ENCODE measurements at places on chromosomes 16 and 17.
A peak's percentile ranks its signal among the peaks of the same experiment; 100 is the strongest.

DNA sequence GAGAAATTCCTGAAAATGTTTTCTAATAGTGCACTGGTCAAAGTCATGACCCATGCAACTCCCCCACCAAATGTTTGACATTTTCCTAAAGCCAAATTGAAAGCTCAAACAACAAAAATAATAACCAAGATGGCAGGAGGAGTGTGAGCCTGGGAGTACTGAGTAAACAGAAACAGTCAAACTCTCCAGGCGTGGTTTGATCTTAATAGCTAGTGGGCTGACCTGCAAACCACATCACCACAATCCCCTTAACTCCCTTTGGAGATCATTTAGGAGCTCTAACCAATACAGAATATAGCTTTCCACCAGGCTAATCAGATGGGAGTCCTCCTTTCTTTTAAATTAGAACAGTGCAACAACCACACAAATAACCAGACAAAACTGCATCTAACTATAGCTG is 19.2 kb upstream of the MEIOC start:
- no peak overlapping the region for H3K4me3 ChIP-seq
- no peak overlapping the region for H3K27ac ChIP-seq
- H3K4me1 ChIP-seq: no peaks in the 10 kb centered on the region
- ATAC-seq: no peak
- H3K27me3 ChIP-seq: peaks cover 21% of the 10 kb centered on the region

DNA sequence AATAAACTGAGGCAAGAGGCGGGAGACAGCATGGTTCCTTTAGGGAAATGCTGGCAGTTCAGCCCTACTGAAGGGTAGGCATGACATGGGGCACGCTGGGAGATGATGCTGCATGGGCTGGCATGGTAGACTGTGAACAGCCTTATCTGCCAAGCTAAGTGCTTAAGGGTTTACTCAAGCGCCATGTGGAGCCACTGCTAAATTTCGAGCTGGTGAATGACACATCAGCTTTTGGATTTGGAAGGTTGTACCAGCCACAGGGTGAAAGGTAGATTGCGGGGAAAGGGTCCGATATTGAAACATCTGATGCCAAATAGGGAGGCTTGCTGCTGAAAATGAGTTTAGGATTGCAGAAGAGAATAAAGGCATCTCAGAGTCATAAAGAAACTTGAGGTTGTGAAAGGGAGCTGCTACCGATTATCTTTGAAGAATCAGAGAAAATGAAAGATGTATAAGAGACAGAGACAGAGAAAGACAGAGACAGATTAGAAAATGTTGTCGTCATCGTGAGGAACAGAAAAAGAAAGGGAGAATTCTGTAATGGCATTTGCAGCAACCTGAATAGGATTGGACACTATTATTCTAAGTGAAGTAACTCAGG is 16.3 kb downstream of the PIK3R5 start:
- peak overlapping the region; percentile 16 for H3K4me3 ChIP-seq
- peaks cover 29% of the 10 kb centered on the region for H3K36me3 ChIP-seq
- peaks cover 55% of the 10 kb centered on the region for H3K4me1 ChIP-seq
- H3K27me3 ChIP-seq: no peaks in the 10 kb centered on the region

GRCh38 chr17:80892019-80892855 is 99.4 kb upstream of the CHMP6 start:
- ATAC-seq: peak; percentile 91
- peaks cover 49% of the 10 kb centered on the region for H3K4me1 ChIP-seq
- no peaks in the 10 kb centered on the region for H3K27me3 ChIP-seq
- H3K27ac ChIP-seq: peak overlapping the region; percentile 86

DNA sequence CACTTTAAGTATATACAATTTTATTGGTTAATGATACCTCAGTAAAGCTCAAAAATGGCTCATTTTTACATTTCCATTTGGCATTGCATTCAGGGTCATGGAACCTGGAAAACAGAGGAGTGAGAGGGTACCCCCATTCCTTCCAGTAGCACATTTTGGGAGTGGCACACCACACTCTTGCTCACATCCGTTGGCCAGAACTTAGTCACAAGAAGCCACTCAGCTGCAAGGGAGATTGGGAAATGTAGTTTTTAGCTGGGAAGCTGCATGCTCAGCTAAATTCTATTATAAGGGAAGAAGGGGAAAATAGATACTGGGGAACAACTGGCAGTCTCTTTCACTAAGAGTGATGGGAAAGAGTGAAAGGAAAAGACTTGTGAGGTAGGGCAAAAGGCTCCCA is 102.5 kb upstream of the TMEM97 start:
- no peak overlapping the region for H3K4me3 ChIP-seq
- peaks cover 8% of the 10 kb centered on the region for H3K36me3 ChIP-seq
- H3K27ac ChIP-seq: peak overlapping the region; percentile 69
- ATAC-seq: peak; percentile 27
- no peaks in the 10 kb centered on the region for H3K27me3 ChIP-seq

DNA sequence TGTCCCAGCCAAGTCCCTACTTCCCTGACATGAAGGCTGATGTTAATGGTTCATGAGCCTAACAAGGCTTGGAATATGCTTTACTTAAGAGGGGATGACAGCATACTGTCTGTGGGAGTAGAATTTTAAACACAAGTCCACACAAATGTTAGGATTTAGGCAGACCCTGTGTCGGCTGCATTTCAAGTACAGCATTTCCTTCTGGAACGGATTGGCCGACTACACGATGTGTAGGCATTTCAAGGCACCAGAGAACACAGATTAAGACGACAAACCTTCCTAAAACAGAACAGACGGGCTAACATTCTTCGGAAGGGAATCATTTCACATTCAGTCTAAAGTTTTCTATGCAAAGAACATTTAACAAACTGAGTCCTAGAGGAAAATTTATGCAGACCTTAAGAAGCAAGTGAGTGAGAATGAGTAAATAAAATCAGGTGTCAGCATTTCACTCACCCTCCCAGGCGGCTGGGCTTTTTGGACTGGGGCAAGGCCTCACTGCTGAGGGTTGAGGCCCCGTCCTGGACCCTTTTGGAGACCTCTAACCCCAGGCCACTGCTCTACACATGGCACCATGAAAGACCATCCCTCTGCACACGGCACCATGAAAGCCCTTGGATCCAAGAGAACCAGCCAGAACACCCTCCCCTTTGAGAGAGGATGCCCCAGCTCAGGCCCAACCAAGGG is 67.5 kb downstream of the SMPD3 start:
- H3K4me3 ChIP-seq: no peak overlapping the region
- H3K27me3 ChIP-seq: no peaks in the 10 kb centered on the region
- peak overlapping the region; percentile 67 for H3K27ac ChIP-seq
- H3K4me1 ChIP-seq: peaks cover 74% of the 10 kb centered on the region
- no peaks in the 10 kb centered on the region for H3K36me3 ChIP-seq

DNA sequence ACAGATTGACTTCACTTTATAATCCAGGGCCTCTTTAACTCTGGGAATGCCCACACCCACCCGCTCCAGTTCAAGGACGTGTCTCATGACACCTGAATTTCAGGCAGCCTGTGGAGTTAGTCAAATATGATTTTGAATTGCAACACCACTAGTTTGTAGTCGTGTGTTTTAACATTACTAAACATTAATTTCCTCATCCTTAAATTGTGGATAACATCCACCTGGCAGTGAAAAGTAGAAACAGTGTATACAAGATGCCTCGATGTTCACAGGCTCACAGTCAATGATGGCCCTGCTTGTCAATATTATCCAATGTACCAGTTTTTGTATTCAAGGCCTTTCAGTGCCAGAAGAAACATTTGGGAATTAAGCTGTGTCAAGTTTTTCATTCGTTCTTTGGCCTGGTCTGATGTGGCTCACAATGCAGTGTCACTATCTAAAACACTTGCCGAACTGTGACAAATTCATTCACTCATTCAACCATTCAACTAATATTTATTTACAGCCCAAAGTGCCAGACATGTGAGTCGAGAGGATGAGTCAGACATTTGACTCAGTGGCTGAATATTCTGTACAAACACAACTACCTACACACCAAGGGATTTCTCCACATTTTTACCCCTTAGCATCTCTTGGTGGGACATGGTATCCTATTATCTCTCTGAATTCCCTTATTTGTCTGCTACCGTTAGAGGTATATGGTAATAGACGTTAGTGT is 1.4 kb downstream of the MEIOB start:
- H3K4me3 ChIP-seq: no peak overlapping the region
- H3K27me3 ChIP-seq: peaks cover 22% of the 10 kb centered on the region
- H3K36me3 ChIP-seq: peaks cover 6% of the 10 kb centered on the region
- no peak for ATAC-seq

DNA sequence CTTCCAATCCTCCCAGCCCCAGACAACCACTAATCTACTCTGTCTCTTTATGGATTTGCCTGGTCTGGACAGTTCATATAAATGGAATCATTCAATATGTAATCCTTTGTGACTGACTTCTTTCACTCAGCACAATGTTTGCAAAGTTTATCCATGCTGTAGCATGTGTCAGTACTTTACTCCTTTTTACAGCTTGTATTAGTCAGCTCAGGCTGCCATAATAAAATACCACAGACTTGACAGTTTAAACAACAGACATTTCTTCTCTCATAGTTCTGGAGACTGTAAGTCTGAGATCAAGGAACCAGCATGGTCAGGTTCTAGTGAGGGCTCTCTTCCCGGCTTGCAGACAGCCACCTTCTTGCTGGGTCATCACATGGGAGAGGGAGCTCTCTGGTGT is 41.3 kb downstream of the GPRC5B start:
- H3K27ac ChIP-seq: no peak overlapping the region
- H3K36me3 ChIP-seq: no peaks in the 10 kb centered on the region
- no peak overlapping the region for H3K4me3 ChIP-seq
- peaks cover 2% of the 10 kb centered on the region for H3K27me3 ChIP-seq

DNA sequence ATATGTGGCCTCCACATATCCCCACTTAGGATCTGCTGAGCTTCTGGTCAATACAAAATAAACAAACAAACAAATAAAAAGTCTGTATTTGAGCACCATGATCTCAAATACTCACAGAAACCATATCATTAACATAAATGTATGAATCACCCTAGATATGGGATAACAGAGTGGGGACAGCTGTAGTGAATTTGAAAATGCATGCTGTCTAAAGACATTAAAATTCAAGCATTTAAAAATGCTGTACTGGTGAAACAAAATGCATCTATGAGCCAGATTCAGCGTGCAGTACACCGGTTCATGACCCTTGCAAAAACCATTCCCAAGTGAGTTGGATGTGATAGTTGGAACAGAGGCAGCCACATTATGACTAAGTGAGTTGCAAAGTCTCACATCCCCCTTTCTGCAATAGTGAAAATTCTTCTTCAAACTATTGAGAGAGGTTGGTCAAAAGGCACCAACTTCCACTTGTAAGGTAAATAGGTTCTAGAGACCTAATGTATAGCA is 12.3 kb downstream of the GRIN2A start:
- no peak overlapping the region for H3K27ac ChIP-seq
- peaks cover 12% of the 10 kb centered on the region for H3K27me3 ChIP-seq
- no peaks in the 10 kb centered on the region for H3K36me3 ChIP-seq

- no peaks in the 10 kb centered on the region for H3K36me3 ChIP-seq
- peak; percentile 88 for ATAC-seq
- H3K27ac ChIP-seq: peak overlapping the region; percentile 48
- H3K4me1 ChIP-seq: peaks cover 68% of the 10 kb centered on the region
- no peaks in the 10 kb centered on the region for H3K27me3 ChIP-seq
These were observed 11.3 kb downstream of the YPEL2 start for GRCh38 chr17:59342681-59343131.

- no peak overlapping the region for H3K27ac ChIP-seq
- H3K4me3 ChIP-seq: no peak overlapping the region
- peaks cover 3% of the 10 kb centered on the region for H3K36me3 ChIP-seq
- H3K27me3 ChIP-seq: peaks cover 40% of the 10 kb centered on the region
These were observed 2.3 kb upstream of the SCRN2 start for GRCh38 chr17:47843391-47843730.

DNA sequence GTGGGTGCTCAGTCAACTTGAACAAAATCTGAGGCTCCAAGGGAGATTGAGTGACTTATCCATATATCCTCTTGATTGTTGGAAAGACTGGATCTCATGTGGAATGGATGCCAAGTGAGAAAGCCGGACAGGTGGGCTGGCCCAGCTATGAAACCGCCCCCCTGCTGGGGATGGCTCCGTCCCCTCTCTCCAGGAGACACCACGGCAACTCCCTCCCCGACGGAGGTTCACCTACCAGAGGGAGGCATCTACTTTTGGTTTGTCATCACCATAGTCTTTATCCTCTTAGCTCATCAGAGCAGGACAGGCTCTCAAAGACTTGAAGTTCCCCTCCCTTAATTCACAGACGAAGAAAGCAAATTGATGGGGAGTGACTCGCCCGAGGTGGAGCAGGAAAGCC is 1.8 kb upstream of the ALG1 start:
- H3K4me3 ChIP-seq: no peak overlapping the region
- peaks cover 34% of the 10 kb centered on the region for H3K4me1 ChIP-seq
- no peak for ATAC-seq

DNA sequence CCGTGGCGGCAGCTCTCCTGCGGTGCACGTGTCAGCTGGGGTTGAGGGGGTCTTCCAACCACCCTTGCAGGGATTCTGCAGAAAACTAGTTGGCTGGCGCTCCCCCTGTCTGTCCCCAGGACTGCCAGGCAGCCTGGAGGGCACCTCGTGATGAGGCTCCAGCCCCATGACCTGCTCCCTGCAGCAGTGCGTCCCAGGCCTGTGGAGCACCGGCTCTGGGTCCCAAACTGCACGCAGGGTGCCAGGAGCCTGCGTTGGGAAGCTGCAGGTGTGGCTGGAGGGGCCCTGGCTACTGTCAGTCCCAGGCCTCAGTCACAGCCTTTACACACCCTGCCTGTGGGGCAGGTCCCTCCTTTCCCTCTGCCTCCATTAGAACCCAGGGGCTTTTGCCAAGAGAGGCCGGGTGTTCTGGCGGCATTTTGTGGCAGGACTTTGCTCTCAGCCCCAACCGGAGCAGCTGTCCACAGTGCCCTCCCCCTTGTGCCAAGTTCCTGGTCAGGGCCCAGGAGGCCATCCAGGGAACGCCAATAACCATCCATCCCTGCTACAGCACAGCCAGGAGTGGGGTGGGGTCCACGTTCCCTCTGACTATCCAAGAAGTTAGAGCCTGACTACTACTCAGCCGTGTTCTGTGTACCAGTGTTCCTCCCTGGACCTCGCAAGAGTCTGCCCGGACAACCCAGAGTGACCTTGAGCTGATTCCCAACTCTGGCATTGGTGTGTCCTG is 9.2 kb downstream of the CHMP6 start:
- ATAC-seq: no peak
- H3K4me1 ChIP-seq: peaks cover 13% of the 10 kb centered on the region
- no peak overlapping the region for H3K27ac ChIP-seq
- peaks cover 30% of the 10 kb centered on the region for H3K27me3 ChIP-seq
- no peak overlapping the region for H3K4me3 ChIP-seq
- H3K36me3 ChIP-seq: peaks cover 35% of the 10 kb centered on the region
